Esophagus mucosa (tissue), 1 donor: ENCODE measurements at places on chromosomes 1 and 21.
A peak's percentile ranks its signal among the peaks of the same experiment; 100 is the strongest.

DNA sequence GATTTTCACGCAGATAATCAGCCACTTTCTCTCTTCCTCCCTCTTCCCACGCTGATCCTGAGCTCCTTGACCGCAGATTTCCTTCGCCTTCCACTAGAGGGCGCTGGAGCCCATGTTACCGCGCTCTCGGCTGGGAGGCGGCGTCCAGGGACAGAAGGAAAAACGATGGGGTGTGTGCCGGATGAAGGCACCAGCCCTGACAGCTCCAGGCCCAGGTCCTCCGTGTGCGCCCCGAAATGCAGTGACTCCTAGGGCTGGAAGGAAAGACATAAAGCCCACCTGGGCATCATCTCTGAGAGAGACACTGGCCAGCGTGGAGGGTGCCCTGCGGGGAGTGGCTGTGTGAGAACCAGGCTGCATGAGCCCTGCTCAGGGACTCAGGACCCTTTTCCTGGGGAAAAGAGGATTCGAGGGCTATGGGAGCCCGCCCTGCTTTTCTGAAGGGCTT is 44.9 kb upstream of the CYP2J2 start:
- ATAC-seq: peak; percentile 78

DNA sequence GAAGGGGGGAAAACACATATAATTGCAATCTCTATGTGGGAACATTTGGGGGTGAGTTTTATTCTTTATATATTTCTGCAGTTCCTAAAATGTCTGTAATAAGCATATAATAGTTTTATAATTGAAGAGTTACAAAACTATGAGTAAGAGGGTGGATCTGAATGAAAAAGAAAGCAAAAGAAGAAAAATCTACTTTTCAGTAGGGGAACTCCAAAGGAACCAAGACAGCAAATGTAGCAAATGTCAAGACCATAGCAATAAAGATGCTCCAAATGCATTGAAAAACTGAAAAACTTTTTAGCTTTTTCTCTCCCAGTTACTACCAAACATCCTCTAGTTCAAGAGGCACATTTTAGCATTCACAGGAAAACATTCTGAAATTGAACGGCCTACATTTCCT is 434.8 kb downstream of the LMO4 start:
- ATAC-seq: no peak

DNA sequence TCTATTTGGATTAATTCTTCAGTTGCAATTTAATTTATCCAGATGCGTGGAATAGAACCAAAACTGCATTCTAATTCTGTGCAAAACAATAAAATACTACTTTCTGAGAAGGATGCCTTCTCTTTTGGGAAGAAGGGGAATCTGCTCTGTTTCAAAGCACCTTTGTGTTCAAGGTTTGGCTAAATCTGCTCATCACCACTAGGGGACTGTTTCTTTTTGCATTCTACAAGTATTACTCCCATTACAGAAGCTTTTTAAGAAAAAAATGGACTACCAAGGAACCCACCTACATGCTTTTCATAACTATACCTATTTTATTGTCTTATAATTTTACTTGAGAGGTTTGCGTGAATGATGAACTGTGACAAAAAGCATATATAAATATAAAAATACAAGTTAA is 18.2 kb downstream of the MRPS6 start:
- ATAC-seq: no peak

DNA sequence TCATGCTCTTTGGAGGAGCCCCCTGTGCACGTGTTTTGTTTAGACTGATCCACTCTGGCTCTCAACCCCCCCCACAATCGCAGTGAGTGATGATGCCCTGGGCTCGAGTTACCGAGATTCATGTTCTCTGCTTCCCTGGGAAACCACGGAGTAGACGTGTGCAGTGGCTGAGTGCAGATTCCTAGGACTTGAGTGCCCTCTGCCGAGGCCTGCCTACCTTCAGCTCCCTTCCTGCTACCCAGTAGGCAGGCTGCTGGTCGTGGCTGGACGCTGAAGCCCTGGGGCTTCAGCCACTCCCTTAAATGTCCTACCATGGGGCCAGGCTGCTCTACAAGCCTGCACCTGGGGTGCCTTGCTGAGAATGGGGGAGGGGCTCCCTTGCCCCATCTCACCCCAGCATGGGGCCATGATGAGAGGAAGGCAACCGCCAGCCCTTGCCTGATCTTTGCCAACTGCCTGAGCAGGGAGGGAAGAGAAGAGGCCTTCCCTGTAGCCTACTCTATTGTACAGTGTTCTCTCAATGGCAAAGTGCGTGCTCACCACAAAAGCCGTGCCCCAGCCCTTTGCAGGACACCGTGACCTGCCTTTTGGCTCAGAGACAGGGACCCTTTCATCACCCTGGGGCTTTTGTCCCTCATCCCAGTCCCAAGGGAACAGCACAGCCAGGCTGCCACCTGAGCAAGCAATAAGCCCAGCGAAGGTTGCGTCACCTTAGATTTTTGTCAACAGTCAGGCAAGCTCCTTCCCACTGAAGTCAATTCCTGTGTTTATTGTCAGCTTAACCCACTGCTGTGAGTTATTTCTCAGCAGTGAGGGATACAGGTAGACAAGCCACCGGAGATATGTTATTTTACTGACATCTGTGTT is 4.1 kb upstream of the GRIK3 start:
- ATAC-seq: peak; percentile 41

DNA sequence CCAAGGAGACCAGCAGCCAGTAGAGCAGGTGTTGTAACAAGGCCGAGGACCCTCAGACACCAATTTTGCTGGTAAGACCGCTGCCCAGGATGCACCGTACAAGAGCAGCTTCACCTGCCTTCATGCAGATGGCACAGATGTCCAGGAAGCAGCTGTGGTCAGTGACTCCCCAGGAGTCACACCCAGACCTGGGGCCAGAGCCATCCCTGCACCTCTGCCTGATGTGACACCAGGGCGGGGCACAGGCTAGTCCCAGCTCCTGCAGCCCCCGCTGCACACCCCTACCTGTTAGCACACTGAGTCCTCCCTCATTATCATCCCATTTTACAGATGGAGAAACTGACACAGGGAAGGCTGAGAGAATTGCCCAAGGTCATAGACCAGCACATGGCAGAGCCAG is 16.3 kb upstream of the KCNAB2 start:
- ATAC-seq: no peak

DNA sequence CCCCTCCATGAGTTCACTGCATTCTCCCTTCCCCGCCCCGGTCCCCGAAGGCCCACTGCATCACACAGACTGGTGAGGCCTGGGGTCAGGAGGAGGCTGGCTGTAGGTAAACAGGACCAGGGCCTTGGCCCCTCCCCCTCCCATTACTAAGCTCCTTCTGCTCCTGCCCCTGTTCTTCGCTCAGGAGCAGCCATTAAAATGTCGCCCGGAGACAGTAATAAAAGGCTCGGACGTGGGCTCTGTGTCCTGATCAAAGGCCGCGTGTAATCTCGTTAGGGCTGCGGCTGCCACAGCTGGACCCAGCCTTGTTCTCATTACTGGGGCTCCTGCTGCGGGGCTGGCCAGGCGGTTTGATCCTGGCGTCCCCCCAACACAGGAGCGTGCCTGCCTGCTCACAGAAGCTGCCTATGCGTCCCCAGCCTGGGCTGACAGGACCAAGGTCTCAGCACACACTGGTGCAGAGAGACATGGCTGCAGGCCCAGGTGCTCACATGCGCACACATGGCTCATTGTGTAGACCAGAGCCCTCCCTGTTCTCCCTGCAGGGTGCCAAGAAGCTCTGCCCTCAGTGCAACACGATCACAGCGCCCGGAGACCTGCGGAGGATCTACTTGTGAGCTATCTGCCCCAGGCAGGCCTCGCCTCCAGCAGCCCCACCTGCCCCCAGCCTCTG is 24.0 kb downstream of the TMEM53 start:
- no peak for ATAC-seq

GRCh38 chr1:38558500-38559445 is 300.8 kb downstream of the RRAGC start:
- peak; percentile 20 for ATAC-seq

- no peak for ATAC-seq
These were observed 11.9 kb downstream of the ETNK2 start for GRCh38 chr1:204139952-204140351.

DNA sequence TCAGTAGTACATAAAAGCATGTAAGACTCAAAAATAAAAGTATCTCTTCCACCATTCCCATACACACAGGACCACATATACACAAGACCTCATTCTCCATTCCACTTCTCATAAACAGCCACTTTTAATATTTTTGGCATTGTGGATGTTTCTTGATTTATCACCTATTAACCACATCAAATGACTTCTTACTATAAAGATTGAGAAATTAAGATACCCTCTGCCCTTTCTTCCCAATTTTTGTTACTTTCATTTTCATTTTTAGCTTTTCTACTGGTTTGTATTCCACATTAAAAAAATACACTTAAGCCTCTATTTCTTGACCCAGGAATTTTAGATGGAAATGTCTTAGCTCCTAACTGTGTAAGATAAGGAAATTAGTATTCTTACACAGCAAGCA is 22.8 kb downstream of the AKT3 start:
- no peak for ATAC-seq

DNA sequence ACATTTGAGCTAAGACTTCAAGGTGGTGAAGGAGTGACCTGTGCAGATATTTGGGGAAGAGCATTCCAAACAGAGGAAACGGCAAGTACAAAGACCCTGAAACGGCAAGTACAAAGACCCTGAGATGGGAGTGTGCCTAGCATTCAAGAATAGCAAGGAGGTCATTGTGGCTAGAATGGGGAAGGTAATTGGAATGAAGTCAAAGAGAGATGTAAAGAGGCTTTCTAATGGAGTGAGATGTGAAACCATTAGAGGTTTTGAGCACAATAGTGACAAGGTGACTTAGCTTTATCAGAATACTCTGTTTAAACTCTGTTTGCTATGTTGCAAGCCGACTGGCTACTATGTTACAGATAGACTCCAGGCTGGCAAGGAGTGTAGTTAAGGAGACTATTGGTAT is 4.4 kb downstream of the CDC7 start:
- no peak for ATAC-seq

DNA sequence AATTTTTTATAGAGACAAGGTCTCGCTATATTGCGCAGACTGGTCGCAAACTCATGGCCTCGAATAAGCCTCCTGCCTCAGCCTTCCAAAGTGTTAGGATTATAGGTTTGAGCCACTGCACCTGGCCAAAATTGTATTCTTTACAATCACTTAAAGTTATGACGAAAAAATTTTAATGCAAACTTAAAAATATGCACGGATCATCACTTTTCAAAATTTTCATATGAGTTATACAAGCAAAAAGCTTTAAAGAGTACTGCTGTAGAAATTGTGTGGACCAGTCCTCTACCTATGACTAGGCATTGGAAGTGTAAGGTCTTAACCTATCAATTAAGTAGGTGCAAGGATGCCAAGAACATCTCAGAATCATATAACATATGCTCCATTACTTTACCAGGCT is 34.9 kb downstream of the COP1 start:
- ATAC-seq: no peak

- ATAC-seq: no peak
These were observed 171.6 kb downstream of the TRIM33 start for GRCh38 chr1:114339379-114339778.

- no peak for ATAC-seq
These were observed 105.4 kb downstream of the PSMG1 start for GRCh38 chr21:39077876-39078275.

- ATAC-seq: no peak
These were observed 471.1 kb upstream of the VAMP3 start for GRCh38 chr1:7299994-7300393.

DNA sequence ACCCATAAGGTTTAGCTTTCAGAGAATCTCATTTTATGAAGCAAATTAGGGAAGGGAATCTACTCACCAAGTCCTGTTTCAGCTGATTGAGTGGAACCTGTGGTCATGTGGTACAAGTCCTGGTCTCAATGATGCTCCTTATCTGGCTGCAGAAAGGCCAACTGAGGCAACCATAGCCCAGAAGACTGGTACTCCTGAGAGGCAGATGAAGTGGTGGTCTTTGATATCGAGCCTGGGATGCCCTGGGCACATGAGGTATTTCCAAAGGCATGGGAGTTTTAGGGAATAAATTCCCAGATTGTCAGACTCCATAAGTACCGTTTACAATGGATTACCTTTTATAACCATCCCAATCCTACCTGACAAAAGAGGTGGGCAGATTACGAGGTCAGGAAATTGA is 3.3 kb downstream of the MX1 start:
- ATAC-seq: no peak

DNA sequence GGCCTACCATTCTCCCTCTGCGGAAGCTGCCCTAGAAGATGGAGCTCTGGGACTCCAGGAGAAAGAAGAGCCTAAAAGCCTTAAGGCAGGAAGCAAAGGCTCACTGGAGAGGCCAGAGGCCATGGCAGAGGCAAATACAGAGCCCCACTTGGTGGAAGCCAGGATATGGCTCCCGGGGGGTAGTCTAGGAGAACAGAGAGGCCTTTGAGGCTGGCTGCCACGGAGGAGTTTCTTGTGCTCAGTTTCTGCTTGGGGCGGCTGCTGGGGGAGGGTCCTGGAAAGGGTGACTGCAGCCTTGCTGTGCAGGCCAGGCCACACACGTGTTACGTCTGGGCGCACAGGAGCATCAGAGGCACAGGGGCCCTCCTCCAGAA is 5.4 kb downstream of the CC2D1B start:
- ATAC-seq: no peak

DNA sequence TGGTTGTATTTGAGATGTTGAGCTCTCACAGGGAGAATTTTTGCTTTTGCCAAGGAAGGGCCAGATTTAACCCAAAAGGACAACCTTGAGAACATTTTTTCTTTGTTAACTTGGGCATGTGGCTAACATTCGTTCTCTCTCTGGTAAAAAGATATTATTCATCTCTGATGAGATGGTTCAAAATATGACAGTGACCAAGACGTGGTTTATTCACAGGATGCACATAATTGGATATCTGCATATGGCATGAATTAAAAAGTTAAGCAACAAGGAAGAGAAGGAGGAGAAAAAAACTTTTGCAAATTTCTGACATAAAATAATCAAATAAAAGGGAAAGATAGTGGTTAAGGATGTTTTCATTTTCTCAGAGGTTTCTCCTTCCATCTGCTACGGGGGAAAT is 43.1 kb upstream of the BCL10 start:
- ATAC-seq: no peak

DNA sequence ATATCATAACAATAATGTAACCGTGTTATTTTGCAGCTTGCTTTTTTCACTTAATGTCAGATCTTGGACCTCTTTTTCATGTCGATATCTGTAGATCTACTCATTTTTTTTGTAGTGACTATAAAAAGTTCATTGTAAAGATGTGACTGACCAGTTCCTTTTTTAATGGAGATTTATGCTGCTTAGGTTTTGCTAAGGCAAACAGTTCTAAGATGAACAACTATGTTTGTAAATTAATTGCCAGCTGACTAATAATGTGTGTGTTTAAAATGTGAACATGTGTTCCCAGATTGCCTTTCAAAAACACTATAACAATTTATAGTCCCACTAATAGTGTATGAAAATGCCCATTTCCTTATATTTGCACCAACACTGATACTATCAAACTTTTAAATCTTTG is 18.1 kb upstream of the EPS8L3 start:
- no peak for ATAC-seq

GRCh38 chr1:227763246-227764018 is 28.2 kb downstream of the SNAP47 start:
- no peak for ATAC-seq

DNA sequence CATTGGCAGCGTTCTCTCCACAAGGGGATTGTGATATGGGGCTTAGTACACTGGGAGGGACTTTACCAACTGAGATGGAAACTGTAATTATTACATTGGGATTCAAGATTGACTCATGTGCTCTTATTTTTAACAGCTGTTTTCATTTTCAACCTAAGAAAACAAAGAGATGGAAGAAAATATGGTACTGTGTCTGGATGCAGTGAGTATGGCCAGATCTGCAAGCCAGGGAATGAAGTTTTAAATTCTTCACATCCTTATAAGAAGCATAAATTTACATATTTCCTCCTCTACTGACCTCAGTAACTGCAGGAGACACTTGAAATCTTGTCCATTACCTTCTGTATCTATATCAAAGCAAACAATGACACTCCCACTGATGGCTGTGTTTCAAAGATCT is 81.5 kb upstream of the EDEM3 start:
- no peak for ATAC-seq
